ENCODE measurements at places on chromosomes 7 and 10.

DNA sequence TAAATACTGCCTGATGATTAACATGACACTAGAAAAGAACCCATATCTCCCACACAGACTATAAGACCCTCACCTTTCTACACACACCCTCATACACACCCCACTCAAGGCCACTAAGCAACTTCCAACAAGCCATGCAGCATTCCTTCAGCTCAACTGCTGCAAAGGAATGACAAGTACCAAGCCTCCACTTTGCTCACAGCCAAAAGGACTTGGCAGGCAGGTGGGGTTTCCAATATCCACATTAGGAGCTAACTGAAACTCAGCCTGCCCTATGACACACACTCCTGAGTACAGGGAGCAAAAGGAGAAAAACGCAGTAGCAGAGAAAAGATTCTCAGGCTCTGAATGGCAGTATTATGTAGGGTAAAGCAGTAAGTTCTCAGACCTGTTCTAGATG lies 13.4 kb downstream of the USP54 start:
- DNase-seq: no peak

DNA sequence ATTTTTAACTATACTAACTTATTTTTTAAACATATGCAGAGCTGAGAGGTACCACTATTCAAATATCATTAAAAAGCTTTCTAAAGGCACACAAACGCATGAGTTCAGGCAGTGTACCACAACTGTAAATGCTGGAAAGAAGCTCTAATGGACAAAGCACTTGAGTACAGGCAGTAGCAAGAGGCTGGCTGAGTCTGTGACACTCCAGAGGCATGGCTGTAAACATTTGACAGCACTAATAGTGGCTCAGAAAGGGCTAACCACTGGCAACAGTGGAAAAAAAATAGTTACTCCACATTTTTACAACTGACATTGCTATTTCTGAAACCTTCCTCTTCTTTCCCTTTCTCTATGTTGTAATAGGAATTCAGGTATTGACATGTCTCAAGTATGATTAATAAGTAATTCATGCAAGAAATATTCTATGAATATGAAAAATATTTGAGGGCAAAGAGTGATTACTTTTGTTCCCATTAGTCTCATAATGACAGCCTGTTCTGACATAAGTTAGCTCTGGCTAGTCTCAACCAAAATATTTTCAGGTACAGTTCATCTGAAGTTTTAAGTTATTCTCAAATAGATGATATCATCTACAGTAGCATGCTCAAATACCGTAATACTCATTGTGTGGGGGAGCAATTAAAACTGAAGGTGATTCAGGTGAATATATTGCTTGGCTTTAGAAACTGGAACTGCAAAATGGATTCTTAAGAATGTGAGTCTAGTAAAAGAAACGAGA lies 324.0 kb upstream of the POT1 start:
- DNase-seq: peak; percentile 4

DNA sequence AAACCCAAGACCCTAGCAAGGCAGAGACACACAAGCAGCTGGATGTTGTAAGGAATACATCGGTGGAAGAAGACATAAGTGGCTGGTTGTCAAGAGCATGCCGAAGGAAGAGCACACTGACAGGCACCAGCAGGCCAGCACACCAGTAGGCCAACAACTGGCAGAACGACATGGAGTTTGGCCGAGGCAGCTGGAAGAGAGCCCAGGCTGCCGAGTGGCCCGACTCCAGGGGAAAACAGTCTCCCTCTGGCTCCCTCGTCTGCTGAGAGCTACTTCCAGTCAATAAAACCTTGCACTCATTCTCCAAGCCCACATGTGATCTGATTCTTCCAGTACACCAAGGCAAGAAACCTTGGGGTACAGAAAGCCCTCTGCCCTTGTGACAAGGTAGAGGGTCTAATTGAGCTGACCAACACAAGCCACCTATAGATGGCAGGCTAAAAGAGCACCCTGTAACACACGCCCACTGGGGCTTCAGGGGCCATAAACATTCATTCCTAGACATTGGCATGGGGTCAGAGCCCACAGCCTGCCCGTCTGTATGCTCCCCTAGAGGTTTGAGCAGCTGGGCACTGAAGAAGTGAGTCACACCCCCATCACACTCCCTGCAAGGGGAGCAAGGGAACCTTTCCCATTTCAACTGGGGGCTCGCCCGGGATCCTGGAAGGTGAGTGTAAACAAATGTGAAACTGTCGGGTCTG lies 14.7 kb upstream of the TNS3 start:
- no peak for DNase-seq

- DNase-seq: peak; percentile 92
Observed at GRCh38 chr10:44386546-44387052, 1.7 kb upstream of the CXCL12 start.

DNA sequence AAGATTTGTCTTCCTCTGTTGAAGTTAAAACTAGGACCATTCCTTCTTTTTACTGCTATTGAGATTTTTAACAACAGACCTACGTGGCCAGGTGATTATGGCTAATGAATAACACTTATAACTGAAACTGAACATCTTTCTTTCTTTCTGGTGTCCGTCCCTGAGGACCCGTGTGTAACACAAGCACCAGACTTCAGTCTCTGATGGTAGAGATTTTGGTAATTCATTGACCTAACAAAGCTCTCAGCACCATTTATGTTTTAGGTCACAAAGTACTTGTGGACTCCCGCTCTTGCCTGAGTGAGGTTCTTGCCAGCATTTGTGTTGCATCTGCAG lies 40.4 kb upstream of the TMEM229A start:
- no peak for DNase-seq

DNA sequence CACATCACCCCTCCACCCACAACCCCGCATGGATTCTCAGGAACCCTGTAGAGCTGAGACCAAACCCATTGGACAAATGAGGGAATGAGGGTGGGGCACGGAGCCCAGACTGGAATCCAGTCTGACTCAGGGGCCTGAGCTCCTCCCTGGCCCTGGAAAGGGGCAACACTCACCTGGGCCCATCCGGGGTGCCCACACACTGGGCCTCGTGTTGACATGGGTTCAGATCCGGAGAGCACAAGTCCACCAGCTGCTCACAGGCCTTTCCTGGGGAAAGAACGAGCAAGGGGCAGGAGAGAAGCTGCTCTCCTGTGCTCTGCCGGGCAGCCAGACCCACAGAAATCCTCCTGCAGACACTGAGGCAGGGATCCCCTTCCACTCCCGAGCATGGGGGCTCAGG lies 172.2 kb downstream of the SLIT1 start:
- no peak for DNase-seq

- no peak for DNase-seq
Observed at GRCh38 chr7:156629873-156630272, 10.7 kb upstream of the RNF32 start.

DNA sequence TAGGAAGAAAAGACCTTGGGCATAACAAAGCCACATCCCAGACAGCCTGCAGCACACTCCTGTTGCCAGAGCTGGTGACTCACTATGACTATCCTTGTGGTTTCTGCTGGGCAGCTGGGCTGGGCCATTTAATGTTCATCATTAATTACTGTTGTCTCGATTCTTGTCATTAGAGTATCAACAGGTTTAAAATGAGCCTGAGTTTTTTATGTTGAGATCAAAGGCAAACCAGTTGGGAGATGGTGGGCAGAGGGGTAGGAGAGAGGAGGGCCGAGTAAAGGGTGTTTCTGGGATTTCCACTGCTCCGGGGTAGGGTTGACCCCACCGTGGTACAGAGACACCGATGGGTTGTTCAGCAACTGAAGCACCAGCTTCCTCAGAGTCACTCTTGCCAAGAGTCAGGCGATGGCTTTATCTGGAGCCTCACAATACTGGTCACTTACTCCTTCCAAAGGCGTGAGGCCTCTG lies 128.7 kb upstream of the LYZL1 start:
- no peak for DNase-seq

DNA sequence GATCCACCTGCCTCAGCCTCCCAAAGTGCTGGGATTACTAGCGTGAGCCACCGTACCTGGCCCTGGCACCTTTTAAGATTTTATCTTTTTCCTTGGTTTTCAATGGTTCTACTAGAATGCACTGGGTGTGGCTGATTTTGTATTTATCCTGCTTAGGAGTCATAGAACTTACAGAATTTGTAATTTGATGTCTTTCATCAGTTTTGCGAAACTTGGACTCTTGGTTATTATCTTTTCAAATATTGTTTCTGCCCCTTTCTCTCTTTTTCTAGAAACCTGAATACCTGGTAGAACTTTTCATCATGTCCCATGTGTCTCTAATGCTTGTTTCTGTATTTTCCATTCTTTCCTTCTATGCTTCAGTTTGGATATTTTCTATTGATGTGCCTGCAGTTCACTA lies 2.8 kb upstream of the NUB1 start:
- DNase-seq: no peak

DNA sequence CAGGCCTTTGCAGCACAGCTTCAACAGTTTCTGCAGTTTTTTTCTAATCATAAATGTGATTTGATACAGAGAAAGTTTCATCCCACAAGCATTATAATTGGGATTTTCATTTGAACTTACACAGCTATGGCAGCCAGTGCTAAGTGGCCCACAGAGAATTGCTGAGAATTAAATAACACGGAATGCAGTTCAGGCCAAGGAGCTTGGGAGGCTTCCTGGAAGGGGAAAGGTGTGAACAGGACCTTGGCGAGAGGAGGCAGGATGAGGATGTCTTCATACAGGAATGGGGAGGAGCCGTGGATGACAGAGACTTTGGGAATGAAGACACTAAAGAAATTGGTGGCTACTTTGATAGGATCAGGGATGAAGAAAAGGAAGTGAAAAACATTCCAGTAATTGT lies 95.3 kb downstream of the ZNF22 start:
- DNase-seq: no peak
